ENCODE measurements at places on chromosomes 5 and 9.

GRCh38 chr9:6557883-6558616 is 87.5 kb downstream of the GLDC start:
- DNase-seq = no peak

GRCh38 chr5:40364441-40364840 is 315.3 kb upstream of the PTGER4 start:
- DNase-seq = no peak

DNA sequence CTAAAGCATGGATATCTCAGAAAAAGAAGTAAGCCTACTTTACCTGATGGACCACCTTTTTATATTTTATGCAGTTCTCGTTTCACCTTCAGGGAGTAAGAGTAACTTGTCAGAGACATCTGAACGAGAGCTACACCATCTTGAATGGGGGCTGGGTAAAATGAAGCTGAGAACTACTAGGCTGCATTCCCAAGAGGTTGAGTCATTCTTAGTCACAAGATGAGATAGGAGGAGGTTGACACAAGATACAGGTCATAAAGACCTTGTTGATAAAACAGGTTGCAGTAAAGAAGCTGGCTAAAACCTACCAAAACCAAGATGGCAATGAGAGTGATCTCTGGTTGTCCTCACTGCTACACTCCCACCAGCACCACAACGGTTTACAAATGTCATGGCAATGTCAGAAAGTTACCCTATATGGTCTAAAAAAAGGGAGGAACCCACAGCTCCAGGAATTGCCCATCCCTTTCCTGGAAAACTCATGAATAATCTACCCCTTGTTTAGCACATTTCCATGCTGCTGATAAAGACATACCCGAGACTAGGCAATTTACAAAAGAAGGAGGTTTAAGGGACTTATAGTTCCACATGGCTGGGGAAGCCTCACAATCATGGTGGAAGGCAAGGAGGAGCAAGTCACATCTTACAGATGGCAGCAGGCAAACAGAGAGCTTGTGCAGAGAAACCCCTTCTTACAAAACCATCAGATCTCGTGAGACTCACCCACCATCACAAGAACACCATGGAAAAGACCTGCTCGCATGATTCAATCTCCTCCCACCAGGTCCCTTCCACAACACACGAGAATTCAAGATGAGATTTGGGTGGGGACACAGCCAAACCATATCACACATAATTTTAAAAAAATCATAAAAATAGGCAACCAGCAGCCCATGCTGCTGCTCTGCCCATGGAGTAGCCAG is 62.5 kb downstream of the GIN1 start:
- no peak for DNase-seq

GRCh38 chr9:34701023-34701768 is 8.7 kb downstream of the CCL21 start:
- peak; percentile 82 for DNase-seq

DNA sequence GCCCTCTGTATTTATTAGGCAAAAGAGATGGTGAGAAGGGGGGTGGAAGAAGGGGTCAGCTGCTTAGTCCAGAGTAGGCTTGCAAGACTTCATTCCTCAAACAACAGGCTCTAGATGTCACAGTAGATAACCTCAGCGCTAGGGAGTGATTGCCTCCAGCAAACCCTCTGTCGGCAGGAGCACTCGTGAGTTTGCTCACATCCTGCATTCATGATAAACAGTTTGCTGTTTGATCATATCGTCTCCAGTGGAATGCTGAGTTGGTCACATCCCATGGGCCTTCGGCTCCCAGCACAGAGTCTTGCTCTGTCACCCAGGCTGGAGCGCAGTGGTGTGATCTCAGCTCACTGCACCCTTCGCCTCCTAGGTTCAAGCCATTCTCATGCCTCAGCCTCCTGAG is 3.6 kb downstream of the TTC23L start:
- no peak for DNase-seq

DNA sequence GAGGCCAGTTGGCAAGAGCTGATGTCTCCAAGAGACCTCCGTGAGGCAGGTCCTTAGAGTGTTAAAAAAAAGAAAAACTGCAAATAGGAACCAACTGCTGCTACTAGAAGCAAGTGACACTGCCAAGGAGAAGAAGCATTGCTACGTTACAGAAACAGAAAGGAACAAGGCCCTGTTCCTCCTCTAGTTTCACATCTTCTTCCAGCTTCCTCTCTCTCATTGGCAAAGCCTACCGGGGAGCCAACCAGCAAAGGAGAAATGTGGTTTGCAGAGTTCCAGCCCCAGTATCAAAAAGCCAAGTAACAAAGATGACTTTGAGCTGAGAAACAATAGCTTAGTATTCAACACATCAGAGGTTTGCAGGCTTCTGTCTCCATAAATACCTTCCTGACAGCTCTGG is 145.9 kb downstream of the PRELID2 start:
- no peak for DNase-seq

- no peak for DNase-seq
Observed at GRCh38 chr5:176171171-176171760, 67.0 kb upstream of the SIMC1 start.

- DNase-seq = no peak
Observed at GRCh38 chr5:28947865-28948264, 1909.5 kb upstream of the CDH9 start.

DNA sequence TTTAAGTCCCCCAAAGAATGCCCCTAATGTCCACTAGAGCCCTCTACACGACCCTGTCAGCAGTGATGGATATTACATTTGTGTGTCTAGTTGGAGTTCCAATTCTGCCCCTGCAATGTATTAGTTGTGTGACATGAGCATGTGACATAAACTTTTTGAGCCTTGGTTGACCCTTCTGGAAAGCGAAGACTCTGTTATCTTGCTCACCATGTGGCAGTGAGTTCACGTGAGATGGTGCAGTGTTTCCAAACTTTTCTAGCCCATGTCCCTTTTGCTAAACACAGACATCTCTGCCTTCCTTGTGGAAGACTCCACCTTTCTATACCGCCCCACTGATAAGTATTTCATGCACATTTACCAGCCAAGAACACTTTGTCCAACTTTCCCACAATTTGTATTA is 87.0 kb upstream of the BOD1 start:
- no peak for DNase-seq

DNA sequence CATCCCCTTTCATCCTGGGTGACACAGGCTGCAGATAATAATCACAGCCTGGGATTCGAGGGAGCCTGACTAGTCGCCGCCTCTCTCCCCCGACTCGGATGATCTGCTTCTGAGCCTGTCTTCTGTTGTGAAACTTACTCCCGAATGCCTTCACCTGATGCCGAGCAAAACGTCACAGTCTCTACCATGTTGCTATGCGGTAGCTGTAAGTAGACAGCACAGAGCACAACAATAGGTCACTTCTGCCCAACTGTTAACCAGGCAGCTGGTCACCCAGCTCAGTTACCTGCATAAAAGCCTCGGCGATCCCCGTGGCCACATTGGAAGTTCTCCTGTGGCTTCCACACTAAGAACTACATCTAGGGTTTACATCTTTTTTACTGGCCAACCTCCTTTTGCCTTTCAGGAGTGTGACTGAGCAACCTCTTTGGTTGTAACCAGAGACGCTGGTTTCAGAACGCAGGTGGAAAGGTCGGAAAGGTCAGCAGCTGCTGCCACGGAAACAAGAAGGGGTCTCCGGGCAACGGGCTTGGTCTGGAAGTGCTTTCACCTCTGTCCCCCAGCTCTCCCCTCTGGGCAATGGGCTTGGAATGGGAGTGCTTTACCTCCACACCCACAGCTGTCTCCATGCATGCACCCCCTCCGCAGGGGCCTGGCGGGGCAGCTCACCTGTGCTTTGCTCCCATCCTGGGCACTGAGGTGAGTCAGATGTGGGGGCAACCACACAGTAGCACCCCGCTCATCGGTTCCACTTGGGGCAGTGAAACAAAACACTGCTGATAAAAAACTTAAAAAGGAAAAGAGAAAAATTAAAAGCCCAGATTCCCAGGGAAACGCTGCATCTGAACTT is 7.6 kb upstream of the PPP1R26 start:
- no peak for DNase-seq

- DNase-seq = no peak
Observed at GRCh38 chr9:98218562-98219363, 26.3 kb upstream of the CORO2A start.

- DNase-seq = no peak
Observed at GRCh38 chr5:67299231-67299735, 102.7 kb upstream of the CD180 start.

DNA sequence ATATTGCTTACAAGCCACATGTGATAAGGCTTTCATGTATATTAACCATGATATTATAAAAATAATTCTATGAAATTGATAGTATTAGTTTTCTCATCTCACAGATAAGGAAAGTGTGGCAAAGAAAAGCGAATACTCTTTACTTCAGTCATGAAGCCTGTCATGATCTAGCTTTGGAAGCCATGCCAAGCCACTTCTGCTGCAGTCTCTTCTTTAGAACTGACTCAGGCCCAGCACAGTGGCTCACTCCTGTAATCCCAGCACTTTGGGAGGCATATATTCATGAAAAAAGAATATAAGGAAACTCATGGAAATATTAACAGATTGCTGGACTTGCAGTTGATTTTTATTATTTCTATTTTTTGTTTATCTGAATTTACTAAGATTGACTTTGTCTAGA is 42.9 kb upstream of the PJA2 start:
- no peak for DNase-seq

- DNase-seq = no peak
Observed at GRCh38 chr9:111833941-111834340, 39.2 kb upstream of the SHOC1 start.

- DNase-seq = no peak
Observed at GRCh38 chr5:60332244-60333004, 367.5 kb downstream of the DEPDC1B start.

DNA sequence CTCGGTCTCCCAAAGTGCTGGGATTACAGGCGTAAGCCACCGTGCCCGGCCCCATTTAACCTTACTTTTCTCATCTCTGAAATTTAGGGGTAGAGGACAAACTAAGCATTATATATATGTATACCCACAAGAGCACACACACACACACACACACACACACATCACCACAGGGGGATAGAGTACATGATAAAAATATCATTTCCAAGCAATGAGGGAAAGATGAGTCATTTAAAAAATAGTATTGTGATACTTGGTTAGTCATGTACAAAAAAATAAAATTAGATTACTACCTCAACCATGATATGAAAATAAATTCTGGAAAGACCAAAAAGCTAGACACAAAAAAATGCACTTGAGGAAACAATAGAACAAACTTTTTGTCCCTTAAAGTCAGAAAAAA is 67.2 kb downstream of the CDH18 start:
- DNase-seq = no peak

GRCh38 chr5:114101153-114101552 is 260.7 kb upstream of the KCNN2 start:
- DNase-seq = no peak

DNA sequence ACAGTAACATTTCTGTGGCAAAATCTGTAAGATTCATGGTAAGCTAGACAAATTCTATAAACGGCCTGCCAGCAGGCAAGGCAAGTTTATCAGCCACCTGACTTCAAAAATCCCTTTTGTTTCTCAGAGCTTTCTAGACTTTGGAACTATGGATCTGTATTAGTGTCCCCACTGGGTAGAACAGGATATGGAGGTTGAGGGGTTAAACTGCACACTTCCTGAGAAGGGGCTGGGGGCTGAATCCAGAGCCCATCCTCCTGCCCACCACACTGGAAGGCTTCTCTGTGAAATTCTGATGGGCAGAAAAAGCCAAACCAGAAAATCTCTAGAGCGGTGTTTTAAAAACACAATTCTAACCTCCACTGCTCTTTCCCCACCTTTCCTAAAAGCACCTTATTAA is 128.7 kb downstream of the ENTREP1 start:
- DNase-seq = no peak

DNA sequence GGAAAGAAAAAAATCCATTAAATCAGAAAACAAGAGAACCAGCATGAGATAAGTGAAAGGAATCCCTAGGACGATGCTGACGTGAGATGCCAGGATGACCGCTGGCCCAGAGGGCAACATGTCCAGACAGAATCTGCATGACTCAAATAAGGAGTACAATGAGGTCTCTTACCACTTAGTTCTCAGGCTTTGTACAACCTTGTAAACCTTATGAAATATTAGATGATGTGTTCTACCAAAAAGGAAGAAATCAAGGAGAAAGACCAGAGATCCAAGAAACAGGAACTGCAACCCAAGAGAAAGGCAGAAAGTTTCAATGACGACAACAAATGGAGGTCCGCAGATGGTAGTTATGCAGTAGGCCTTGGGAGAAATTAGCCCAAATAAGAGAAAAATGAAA is 2.8 kb upstream of the GPR150 start:
- no peak for DNase-seq

DNA sequence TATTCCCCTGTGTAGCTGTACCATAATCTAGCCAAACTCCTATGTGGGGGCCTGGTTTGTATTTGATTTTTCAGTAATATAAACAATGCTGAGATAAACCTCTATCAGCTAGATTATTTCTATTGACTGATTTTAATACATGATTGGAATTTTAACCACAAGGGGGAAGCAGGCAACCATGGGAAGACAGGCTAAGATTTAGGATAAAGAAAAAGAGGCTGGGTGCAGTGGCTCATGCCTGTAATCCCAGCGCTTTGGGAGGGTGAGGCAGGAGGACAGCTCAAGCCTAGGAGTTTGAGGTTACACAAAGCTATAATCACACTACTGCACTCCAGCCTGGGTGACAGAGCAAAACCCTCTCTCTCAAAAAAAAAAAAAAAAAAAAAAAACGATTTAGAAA is 18.1 kb upstream of the GPX3 start:
- no peak for DNase-seq

DNA sequence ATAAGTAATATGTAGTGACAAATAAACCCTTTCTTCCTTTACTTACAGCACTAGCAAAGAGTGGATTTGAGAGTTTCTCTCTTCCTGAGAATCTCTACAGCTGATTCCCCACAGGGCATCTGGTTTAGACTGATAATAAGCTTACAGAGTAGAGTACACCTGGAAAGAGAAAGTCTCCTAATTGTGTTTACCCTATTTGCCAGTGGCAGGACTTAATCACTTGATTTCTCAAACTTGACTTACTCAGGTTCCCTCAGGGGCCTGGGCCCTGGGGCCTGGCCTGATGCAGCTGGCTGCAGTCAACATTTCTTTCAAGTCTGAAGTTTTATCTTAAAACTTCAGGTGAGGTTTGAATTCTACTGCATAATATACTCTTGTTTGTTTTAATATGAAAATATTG is 38.0 kb upstream of the UBTD2 start:
- DNase-seq = no peak

DNA sequence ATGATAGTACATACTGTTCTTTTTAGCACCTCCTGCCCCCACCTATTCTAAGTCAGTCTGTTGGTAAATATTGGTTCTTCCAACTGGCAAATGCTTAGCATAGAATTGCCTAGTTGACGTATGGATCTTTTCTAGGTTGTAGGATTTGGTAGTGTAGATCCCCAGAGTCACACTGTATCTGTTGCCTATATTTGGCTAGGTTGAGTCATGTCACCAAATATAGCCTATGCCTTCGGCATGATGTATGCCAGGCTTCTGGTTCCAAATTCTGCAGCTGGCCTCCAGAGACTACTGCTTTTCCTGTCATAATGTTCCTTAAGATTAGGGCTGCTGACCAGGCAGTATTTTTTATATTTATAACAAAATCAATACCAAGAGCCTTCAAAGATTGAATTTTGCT is 38.2 kb downstream of the CPEB4 start:
- no peak for DNase-seq

- DNase-seq = no peak
Observed at GRCh38 chr5:143501310-143502044, 98.0 kb upstream of the NR3C1 start.

GRCh38 chr9:35798658-35799374 is 7.4 kb downstream of the NPR2 start:
- DNase-seq = peak; percentile 34

All from stimulated activated naive CD8-positive, alpha-beta T cell treated with anti-CD3 and anti-CD28 coated beads, Interleukin-15, amount 100 ng/mL, for 72 hours (primary cell).